ENCODE measurements at places on chromosomes 5 and 9. TPM values are rescaled to one million over a fixed set of nuclear protein-coding genes. Genes with fewer than 3 reads are reported as not detected.

DNA sequence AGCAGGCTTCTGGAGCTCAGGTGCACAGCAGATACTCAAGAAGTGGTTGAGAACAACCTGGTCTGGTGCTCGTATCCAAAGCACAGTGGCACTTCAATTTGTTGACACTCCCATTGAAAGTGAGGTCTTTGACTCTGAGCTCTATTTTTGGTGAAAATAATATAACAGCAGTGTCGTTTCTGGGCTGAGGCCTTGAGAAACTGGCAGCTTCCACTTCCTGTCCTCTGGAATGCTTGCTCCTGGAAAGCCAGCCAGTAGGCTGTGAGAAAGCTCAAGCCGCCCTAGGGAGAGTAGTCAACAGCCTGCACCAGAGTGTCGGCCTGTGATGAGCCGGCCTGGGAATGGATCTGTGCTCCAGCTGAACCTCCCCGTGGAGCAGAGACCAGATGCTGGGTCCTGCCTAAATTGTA lies 6.8 kb upstream of the SUSD3 start:
- DNase-seq, result no peak

DNA sequence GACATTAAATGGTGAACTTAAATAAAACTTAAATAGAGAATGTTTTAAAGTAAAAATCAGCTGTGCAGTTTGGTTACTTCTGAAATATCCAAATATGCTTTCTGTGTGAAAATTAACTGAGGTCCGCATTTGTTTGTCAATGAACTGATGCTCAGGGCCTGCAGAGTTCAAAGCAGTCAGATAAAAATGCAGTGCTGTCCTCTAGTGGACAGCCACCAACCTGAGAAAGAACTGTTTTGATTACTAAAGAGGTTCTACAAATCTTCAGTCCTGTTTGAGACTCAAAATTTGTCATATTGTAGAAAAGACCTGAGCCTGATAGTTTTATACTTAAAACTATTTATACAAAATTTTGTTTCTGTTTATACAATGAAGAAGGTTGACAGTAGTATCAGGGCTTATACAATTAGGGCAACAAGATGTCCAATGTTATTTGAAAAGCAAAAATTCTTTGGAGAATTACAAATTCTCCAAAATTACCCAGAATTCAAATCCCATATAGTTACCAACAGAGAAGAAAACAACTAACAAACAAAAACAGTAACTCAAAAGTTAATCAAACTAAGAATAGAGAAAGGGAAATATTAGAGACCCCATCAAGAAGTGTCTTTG lies 232.3 kb upstream of the TBCA start:
- no peak for DNase-seq

DNA sequence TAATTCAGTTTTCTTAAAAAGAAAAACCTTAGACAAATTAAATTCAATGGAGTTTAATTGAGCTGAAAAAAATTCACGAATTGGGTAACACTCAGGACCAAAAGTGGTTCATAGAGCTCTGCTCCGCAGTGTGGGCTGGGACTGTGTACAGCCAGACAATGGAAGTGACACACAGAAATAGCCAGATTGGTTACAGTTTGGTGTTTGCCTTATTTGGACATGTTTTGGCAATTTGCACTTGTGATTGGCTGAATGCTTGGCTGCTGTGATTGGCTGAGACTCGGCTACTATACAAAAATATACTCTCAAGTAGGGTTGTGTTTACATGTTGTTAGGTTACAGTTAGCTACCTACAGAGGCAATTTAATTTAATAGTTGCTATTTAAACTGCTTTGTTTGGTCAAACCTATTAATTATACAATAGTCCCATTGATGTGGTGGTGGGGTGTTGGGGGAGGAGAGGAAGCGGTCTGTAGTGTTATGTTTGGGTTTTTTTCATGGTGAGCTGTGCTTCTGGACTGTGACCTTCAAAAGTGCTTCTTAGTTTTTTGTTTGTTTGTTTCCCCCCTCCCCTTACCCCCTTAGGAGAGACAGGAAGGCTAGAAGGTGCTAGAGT lies 95.2 kb downstream of the CNTLN start:
- no peak for DNase-seq

GRCh38 chr5:111733571-111733970 lies 23.4 kb downstream of the NREP start:
- no peak for DNase-seq

DNA sequence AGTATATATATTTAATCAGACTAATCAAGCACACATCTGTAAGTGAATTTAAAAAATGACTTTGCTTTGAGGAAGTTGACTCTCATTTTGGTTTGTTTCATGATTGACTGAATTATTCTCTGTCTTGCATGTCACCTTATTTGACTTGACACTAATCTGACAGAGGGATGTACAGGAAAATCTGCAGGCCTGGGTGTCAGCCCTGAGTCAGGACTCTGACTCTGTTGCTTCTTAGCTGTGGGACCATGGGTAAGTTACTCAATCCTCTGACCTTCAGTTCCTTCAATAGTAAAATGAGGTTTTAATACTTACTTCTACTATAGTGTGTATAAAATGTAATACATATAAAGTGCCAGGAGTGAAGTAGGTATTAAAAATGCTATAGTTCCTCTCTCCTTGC lies 415.9 kb downstream of the ARHGEF28 start:
- no peak for DNase-seq

GRCh38 chr9:78830301-78830700 lies 533.4 kb downstream of the PSAT1 start:
- no peak for DNase-seq

DNA sequence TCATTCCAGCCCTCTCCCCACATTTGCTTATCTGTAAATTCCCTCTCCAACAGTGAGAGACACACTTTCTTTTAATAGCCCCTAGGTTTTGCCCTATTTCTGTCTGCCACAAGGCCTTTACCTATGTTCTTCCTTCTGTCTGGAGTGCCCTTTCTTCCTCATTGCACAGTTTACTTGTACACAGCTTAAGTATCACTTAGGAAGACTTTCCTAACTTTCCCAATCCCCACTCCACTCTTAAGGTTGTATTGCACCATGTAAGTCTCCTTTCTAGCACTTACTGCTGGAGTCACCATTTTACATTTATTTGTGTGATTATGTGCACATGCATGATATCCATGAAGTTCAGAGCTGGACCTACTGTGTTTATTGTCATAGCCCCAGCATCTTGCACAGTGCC lies 10.8 kb upstream of the CKMT2 start:
- no peak for DNase-seq

GRCh38 chr9:95065224-95065623 lies 252.3 kb downstream of the FANCC start:
- no peak for DNase-seq

- peak; percentile 70 for DNase-seq
Measured at GRCh38 chr9:131277287-131277909, 1.1 kb upstream of the FAM78A start.

DNA sequence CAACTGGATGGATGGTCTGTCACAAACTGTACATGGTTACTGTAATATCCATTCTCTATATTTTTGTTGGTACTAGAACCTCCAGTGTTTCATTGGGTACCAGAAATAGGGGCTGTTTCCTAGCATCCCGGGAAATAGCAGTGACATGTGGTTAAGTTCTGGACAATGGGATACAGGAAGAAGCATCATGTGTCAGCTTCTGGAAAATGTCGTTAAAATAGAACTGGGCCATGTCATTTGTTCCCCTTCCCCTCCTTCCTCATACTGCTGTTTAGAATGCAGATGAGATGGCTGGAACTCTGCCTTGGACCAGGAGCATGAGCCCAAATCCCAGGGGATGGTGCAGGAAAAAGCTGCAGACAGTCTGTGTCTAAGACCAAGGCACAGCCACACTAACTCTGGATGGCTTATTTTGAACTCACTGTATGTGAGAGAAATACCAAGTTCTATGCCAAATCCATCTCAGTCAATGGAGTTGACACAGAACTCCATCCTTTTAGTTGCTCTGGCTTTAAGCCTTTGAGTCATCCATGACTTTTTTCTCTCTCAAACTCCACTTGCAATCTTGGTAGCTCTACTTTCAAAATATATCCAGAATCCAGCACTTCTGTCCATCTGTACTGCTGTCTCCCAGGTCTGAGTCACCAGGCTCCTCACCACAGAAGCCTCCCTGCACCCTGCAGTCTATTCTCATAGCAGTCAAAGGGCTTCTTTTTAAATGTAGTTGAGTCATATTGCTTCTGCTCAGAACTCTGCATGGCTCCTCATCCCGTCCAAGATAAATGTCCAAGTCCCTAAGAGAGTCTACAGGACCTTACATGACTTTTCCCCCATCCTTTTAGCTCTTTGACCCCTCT lies 184.2 kb downstream of the NSG2 start:
- no peak for DNase-seq

Gene SPINK6
- not detected for total RNA-seq

Gene SLC4A9
- total RNA-seq, result 0.31 TPM
